Activated CD4-positive, alpha-beta T cell treated with anti-CD3 and anti-CD28 coated beads, Interleukin-2, amount 10 ng/mL, durations not matched to agents 24 days and 14 days (primary cell): ENCODE measurements at places on chromosomes 3 and 15. TPM values are rescaled to one million over a fixed set of nuclear protein-coding genes. Genes with fewer than 3 reads are reported as not detected.

DNA sequence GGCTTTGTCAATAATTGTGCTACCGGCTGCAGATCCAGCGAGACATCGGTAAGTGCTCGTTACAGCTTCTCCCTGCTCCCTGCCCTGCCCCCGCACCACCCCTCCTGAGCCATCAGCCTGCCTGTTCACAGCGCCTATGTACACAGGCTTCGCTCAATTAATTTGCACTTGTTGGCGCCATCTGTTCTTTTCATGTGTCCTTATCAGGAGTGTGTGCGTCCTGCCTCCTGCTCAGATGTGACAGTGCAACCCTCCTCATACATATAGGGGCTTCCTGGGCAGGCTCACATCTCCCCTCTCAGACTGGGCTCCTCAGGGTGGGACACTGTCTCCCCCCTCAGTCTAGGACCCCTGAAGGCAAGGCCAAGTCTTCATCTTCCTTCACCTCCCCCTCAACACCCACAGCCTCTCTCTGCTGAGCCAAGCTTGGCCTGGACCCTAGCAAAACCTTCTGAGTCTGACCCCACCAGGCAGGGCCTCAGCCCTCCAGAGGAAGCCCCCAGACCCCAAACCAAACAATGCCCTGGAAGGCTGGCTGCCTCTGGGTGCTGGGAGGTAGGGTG lies 54.9 kb downstream of the CYP11A1 start:
- no peak for DNase-seq

SLC6A1 gene
- not detected in 2 replicates for total RNA-seq

DNA sequence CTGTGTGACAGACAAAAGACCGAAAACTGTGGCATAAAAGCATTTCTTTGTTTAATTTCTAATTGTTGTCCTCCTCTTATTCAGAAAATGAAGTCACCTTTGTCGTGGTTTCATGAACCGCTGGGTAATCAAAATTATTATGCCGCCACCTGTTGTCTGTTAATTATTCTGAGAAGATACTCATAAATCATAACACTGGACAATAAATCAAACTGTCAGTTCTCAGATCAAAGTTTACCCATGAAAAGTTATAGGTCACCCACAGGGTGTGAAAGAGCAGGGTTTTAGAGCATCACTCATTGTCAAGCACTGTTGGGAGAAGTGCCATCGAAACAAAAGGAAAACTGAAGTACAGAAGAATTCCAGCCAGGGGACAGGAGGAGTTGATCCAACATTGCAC lies 474.3 kb downstream of the NR2F2 start:
- DNase-seq, result no peak

CKMT1A gene
- 0.28 and 0.66 TPM in 2 replicates for total RNA-seq
